Muscle of back (tissue), 13 donors: ENCODE measurements at places on chromosomes 13 and 19. TPM values are rescaled to one million over a fixed set of nuclear protein-coding genes. Genes with fewer than 3 reads are reported as not detected.

DNA sequence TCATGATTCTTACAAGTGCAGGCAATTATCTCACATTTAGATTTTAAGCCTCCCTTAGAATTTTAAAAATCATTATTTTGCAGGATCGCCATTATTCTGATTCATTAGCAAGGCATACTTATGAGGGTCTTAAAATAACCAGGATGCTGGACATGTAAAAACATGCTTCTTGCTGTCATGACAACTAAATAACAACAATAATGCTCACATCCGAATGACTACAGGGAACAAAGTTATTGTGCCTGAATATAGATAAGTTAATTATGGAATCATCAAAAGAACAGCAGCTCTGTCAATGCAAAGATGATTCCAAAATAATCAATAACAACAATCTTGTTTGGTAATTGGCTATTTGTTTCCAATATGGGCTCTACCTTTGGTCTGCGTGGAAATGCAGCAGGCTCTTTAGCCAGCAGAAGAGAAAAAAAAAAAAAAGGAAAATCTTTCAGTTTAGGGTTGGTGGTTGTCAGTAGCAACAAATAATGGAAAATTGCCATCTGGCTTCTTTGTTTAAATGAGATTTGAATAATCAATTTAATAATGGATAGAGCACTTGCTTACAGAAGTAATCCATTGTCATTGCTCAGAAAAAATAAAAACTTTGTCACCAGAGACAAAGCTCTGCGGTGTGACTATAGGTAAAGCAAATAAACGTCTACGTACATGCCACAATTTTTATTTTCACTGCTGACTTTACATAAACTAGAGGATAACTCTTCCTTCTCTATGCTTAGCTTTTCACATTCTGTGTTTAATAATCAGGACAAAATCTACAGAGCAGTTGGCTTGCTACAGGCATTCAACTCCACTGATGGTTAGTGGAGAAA is 468.9 kb upstream of the TSHZ3 start:
- peak; percentile 18 for DNase-seq

GRCh38 chr13:97212601-97213040 is 9.5 kb upstream of the MBNL2 start:
- no peak for DNase-seq

GRCh38 chr19:22052644-22053013 is 345 bp downstream of the ZNF257 start:
- no peak for DNase-seq

- DNase-seq = no peak
Measured at GRCh38 chr13:105569816-105570215, 965.6 kb downstream of the EFNB2 start.

DNA sequence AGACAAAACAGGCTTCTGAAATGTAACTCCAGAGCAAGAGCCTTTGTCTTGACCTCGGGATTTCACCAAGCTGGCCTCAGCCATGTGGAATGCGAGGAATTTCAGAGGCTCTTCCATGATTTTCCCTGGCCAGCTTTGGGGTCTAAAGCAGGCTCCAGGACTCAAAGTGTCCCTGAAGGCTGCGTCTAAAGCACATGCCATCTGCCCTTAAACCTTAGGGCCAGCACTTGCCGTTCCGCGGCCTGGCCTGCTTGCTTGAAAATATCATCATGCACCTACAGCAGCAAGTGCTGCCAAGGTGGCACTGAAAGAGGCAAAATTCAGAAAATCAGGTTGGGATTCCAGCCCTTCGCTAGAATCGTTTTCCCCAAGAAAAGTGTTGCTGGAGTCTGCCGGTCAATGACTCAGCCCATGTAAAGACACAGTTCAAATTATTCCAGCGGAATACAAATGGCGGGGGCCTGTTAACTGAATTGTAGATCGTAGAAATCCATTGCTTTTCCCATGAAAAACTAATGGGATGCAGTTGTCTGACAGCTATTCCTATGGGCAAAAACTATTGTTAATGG is 105.7 kb upstream of the RAP2A start:
- peak; percentile 56 for DNase-seq

GRCh38 chr13:113179374-113180230 is 21.2 kb downstream of the PROZ start:
- no peak for DNase-seq

DNA sequence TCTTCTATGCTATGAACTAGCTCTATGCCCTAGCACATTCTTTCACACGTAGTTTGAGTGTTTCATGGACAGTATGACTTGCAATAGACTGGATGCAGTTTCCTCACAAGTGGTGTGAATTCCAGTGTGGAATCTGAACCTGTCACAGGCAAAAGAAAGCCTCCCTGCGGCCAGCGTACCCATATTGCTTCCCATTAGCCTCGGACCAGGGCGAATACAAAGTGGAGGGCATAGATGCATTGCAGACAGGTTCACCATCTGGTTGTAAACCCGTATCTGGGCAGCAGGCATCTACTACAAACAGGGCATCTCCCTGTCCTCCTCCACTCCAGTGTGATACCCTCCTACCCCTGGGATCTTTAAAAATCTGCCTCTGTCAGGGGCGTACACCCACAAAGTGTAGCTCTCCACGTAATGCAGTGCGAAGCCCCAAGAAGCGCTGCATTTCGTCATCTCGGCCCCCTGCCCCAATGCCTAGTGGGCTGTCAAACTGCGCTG is 1.4 kb upstream of the CIC start:
- no peak for DNase-seq

- no peak for DNase-seq
Measured at GRCh38 chr19:46890423-46891170, 29.8 kb downstream of the ARHGAP35 start.

- DNase-seq = no peak
Measured at GRCh38 chr19:48745208-48745995, 1.3 kb downstream of the IZUMO1 start.

- DNase-seq = no peak
Measured at GRCh38 chr13:97696921-97697320, 256.6 kb upstream of the IPO5 start.

GRCh38 chr13:75160984-75161383 is 321.0 kb downstream of the TBC1D4 start:
- DNase-seq = no peak

GRCh38 chr19:50661023-50661422 is 11.8 kb downstream of the C19orf81 start:
- DNase-seq = no peak

- no peak for DNase-seq
Measured at GRCh38 chr19:8700956-8701355, 2.4 kb upstream of the ACTL9 start.

DNA sequence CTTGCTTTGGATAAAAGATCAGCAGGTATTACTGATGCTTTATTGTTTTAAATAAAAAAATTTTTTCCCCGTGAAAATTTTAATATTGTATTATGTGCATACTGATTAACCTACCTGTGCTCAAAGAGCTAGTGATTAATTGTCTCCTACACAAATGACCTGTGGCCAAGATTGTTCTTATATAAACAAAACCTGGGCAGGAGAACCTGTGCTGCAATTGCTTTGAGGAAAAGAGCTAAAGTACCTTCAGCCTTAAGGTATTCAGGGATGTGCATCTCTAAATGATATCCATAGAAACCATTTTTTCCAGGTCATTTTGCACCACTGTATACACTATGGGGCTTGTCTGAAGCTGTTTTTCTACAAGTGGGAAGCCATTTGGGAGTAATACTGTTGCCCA is 1.2 kb downstream of the FRY start:
- no peak for DNase-seq

- no peak for DNase-seq
Measured at GRCh38 chr13:73616861-73617260, 517.3 kb downstream of the KLF12 start.

DNA sequence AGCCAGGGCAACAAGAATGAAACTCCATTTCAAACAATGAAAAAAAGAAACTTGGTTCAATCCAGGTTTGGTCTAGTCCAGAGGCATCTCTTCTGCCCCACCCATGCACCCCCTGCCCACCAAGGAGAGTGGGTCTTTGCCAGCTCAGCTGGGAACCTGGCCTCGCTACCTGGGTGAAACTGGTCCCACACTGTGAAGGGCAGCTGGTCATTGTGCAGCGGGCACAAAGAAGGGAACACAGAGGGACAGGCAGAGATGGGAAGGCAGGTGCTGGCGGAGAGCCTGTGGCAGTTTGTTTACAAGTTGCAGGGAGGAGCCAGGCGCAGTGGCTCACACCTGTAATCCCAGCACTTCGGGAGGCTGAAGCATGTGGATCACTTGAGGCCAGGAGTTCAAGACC is 50.2 kb downstream of the CPAMD8 start:
- no peak for DNase-seq

DNA sequence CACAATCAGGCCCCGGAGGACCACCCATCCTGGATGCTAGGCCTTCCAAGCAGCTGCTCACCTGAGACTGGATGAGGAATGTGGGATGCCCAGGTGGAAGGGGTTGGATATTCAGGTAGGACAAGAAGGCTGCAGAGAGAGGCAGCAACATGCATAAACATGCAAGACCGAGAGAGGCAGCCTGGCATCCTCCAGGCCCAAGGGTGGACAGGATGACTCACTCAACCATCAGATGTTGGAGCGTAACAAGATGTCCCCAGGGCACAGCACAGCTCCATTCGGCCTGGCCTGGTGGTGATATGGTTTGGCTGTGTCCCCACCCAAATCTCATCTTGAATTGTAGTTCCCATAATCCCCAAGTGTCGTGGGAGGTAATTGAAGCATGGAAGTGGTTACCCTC is 10.0 kb upstream of the CABP5 start:
- no peak for DNase-seq

DNA sequence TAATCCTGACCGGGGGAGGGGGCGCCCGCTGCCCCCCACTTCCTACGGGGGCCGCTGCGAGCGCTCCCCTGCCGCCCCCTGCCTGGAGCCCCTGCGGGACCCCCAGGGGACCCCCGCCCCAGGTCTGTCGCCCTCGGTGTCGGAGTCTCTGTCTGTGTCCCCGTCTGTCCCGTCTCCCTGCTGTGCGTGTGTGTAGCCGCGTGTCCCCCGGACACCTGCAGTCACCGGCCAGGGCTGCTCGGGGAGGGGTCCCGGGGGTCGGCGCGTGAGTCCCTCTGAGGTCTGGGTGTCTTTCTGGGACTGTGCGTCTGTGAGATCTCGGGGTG is 7.7 kb upstream of the NFIC start:
- no peak for DNase-seq

GRCh38 chr19:13190781-13191540 is 40.8 kb downstream of the IER2 start:
- DNase-seq = no peak

DNA sequence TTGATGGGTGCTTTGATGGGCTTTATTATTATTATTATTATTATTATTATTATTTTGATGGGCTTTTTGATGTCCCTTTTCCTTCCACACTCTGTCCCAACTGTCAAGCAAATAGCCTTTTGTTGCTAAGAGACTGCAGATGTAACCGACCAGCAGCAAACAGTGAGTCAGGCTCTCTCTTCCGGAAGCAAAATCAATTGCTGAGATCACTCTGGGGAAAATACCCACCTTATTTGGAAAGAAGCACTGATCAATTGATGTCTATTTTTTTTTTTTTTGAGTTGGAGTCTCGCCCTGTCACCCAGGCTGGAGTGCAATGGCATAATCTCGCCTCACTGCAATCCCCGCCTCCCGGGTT is 2.9 kb downstream of the LDLR start:
- peak; percentile 65 for DNase-seq

DNA sequence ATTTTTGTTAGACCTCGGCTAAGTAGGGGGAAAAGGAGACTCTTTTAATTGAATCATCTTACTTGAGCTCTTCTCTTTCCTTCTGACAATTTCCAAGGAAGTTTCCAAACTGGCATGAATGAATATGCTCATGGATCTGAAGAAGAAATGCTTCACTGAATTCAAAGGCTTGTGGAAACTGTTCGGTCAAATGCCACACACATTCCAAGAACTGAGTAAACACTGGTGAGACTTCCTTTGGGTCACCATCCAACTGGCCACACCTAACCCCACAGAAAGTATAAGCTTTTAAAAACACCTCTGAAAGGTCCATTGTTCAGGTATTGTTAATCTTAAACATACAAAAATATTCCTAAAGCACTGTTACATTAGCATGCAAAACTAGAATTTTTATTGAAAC is 33.6 kb downstream of the MTMR6 start:
- DNase-seq = no peak

DNA sequence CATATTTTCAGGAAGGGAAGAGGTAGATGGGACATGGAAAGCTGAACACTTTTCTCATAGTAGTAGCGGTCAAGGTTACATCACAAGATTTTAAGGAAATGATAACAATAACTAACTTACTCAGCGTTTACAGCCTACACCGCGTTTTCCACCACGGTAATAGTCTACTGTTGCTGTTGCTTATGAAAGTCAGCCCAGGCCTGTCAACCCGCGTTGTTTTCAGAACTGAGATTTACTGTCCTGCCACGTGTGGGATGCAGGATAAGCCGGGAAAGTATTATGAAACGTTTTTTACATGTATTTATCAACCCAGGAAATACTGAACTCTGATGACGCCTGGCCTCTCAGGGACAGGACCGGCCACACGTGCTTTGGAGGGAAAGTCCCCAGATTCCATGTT is 36.0 kb upstream of the LAMP1 start:
- no peak for DNase-seq

- peak; percentile 14 for DNase-seq
Measured at GRCh38 chr13:98105929-98106336, 37.0 kb upstream of the FARP1 start.

DNA sequence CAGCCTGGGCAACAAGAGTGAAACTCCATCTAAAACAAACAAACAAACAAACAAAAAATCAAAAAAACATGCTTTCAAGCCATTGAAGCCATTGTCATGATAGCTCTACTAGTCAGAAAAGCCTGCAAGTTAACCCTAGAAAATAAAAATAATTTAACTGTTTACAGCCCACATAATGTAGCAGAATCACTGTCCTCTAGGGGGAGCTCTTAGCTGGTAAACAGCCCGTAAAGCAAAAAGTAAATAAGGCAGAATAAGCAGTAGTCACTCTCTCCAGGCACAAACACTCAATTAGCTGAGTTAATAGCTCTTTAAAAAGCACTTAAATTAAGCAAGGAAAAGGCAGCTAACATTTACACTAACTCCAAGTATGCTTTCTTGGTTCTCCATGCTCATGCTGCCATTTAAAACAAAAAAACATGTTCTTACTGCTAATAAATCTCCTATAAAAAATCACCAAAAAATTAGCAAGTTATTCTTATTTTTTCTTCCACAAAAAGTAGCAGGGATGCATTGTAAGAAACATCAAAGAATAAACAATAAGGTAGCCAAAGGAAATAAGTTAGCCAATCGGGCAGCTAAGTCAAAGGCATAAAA is 11.3 kb downstream of the LILRB4 start:
- DNase-seq = no peak

- no peak for DNase-seq
Measured at GRCh38 chr19:31266196-31266595, 83.0 kb downstream of the TSHZ3 start.

HIF3A gene
- 169 TPM for polyA plus RNA-seq

TTC9B gene
- polyA plus RNA-seq = not detected

ZNF724 gene
- polyA plus RNA-seq = 2.6 TPM

SERTAD1 gene
- polyA plus RNA-seq = 6.8 TPM

KLK5 gene
- polyA plus RNA-seq = 0.15 TPM

IFNL1 gene
- not detected for polyA plus RNA-seq

ATXN8OS gene
- polyA plus RNA-seq = 0.23 TPM

NPAS1 gene
- 3.9 TPM for polyA plus RNA-seq

PLIN5 gene
- polyA plus RNA-seq = 1.3 TPM

HSD17B14 gene
- polyA plus RNA-seq = 3.1 TPM

SIGLEC10 gene
- polyA plus RNA-seq = 1.1 TPM

SDHAF1 gene
- polyA plus RNA-seq = 10.0 TPM

LGALS7 gene
- polyA plus RNA-seq = not detected

LGALS4 gene
- polyA plus RNA-seq = 0.94 TPM

ZNF470 gene
- polyA plus RNA-seq = 4.8 TPM
